ENCODE measurements at places on chromosomes 16 and 17. TPM values are rescaled to one million over a fixed set of nuclear protein-coding genes. Genes with fewer than 3 reads are reported as not detected.

- no peak for DNase-seq
These were observed 9.3 kb upstream of the EPN3 start for GRCh38 chr17:50523208-50523607.

GRCh38 chr17:12230481-12231354 lies 210.0 kb downstream of the MAP2K4 start:
- no peak for DNase-seq

- DNase-seq: no peak
These were observed 17.4 kb downstream of the ZNF276 start for GRCh38 chr16:89738538-89739317.

Gene CACNG5
- not detected for total RNA-seq

Gene KRTAP9-2
- not detected for total RNA-seq

DNA sequence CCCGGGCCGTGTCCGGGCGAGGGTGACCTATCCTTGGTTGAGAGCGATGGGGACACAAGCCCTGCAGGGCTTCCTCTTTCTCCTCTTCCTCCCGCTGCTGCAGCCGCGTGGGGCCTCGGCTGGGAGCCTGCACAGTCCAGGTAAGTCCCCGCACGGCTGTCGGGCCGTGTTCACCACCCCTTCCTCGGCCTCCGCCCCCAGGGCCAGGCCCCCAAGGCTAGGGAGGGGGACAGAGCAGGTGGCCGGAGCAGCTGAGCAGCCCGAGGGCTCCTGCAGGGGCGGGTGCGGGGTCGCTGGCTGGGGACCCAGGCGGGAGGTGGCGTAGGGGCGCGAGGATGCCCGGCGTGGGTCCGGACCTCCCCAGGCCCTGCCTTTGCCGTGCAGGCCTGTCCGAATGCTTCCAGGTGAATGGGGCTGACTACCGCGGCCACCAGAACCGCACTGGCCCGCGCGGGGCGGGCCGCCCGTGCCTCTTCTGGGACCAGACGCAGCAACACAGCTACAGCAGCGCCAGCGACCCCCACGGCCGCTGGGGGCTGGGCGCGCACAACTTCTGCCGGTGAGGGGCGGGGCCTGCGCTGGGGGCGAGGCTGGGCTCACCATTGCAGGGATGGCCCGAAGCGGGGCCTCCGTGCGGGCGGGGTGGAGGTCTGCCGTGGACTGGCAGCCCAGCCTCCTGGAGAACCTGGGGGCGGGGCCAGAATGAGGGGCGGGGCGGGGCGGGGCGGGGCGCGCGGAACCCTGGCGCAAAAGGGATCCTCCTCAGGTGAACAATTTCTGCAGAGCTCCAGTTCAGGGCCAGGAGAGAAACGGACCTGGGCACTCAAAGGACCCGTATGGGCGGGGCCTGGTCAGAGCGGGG lies 631 bp downstream of the KREMEN2 start:
- peak; percentile 42 for DNase-seq

DNA sequence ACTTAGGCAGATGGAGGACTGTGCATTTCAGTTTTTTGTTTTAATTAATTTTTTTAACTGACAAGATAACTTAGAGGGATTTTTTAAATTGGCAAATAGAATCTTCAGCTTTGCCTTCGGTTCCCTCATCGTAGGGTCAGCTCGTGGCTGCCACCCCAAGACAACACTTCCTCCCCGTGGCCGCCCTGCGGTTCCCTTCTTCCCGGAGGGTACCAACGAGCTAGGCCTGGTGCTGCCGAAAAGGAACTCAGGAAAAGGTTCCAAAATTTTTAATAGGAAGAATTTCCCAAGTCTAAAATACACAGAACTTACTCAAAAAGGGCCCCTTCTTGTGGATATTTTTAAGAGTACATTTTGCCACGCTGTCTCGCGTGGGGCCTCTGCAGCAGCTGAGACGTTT lies 210.4 kb upstream of the CHMP6 start:
- no peak for DNase-seq

DNA sequence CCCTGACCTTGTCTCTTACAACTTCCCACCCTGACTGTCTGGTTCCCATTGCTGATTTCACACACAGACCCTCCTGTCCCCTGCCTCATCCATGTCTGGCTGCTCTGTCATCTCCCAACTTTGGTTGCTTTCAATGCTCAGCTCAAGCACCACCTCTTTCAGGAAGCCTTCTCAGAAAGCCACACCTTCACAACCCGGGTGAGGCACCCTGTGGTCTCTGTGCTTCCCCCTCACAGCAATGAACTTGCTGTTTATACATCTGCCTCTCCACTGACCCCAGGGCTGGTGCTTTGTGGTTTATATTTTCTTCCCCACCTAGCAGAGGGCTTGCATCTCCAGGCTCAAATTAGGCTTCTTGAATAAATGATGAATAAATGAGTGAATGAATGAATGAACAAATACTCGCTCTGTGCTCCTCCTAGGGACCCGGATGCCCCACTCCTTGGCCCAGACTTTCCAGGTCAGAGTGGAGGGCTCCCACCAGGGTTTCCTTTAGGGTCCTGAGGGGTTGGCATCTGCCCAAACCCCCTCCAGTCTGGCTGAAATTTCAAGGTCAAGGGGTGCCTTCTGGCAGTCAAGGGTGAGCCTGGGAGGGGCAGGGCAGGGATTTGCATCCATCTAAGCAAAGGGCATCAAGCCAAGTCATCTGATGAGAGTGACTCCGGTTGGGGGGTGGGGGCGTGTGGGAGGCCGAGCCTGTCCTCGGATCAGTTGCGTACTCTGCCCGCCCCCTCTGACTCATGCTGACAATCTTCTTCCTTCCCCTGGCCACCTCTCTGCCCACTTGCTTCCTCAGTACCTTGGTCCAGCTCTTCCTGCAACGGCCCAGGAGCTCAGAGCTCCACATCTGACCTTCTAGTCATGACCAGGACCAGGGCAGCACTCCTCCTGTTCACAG lies at the start of gene ITGAX:
Gene ITGAX, plus strand, starts transcription at position 783 of the 898 bp plus-strand sequence. Its CDS starts 79 bp downstream, at position 862.
- DNase-seq: no peak

Gene ARL17B
- 41.7 TPM for total RNA-seq

DNA sequence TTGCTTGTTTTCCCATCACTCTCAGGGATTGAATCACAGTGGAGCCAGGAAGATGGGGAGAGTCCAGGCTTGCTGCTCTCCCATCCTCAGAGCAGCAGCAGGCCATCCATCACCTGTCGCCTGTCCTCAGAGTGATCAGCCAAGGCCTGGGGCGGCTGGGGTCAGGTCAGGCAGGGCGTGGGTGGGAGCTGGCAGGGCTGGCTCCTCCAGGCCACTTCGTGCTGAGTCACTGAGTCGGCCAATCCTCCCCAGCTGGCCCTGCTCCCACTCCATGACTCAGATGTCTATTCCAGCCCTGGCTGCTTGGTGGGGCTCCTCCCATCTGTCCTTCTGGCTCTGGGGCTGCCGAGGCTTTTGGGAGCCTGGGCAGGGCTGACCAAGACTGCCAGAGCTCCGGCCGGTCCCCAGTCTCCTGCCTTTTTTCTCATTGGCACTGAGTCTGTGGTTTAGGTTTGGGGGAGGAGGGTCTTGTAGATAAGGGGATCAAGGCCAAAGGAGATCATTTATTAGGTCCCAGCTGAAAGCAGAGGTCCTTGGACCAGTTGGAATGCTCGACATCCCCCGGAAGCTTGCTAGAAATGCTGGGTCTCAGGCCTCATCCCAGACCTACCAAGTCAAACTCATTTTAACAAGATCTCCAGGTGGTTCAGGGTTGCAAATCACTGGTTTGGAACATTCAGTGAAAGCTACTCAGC lies 72.7 kb downstream of the ABCC1 start:
- no peak for DNase-seq

GRCh38 chr17:34561328-34561727 lies 18.1 kb upstream of the TMEM132E start:
- DNase-seq: no peak

Gene GFER
- total RNA-seq: 25.2 TPM

Gene CES3
- total RNA-seq: 0.61 TPM

Gene DUS1L
- total RNA-seq: 157 TPM

- DNase-seq: no peak
These were observed 36.0 kb upstream of the MED13 start for GRCh38 chr17:62101090-62101489.

Gene IL17C
- total RNA-seq: not detected
